ENCODE measurements at places on chromosomes 1 and 21.

DNA sequence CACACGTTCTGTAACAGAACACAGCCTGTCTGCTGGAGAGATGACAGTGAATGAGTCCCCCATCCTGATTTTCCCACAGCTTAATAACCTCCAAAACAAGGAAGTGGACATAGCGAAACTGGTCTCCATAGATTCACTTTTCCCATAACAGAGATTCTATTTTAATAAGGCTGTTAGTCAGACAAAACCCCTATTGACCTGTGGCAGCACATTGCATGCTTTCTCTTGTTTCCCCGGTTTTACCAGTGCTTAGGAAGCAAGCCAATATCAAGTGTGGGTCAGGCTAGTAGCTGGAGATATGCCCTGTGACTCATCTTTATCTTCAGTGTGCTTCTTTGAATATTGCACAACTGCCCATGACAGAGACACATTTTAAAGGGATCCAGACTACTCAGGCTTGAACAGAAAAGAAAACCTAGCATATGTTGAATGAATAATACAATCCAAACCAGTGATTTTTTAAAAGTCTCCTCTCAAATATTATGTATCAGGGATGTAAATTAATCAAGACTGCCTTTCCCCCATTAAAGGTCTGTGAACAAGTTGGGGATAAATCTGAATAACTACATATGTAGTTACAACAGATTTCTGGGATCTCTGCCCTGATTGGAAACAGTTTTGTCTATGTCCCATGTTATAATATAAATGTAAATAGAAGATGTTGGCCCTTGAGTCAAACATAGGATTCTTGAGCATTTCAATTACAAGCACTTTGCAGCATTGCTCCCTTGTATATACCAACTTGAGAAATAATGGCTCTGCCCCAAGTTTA lies 11.9 kb upstream of the CLDN8 start:
- peak; percentile 66 for DNase-seq

DNA sequence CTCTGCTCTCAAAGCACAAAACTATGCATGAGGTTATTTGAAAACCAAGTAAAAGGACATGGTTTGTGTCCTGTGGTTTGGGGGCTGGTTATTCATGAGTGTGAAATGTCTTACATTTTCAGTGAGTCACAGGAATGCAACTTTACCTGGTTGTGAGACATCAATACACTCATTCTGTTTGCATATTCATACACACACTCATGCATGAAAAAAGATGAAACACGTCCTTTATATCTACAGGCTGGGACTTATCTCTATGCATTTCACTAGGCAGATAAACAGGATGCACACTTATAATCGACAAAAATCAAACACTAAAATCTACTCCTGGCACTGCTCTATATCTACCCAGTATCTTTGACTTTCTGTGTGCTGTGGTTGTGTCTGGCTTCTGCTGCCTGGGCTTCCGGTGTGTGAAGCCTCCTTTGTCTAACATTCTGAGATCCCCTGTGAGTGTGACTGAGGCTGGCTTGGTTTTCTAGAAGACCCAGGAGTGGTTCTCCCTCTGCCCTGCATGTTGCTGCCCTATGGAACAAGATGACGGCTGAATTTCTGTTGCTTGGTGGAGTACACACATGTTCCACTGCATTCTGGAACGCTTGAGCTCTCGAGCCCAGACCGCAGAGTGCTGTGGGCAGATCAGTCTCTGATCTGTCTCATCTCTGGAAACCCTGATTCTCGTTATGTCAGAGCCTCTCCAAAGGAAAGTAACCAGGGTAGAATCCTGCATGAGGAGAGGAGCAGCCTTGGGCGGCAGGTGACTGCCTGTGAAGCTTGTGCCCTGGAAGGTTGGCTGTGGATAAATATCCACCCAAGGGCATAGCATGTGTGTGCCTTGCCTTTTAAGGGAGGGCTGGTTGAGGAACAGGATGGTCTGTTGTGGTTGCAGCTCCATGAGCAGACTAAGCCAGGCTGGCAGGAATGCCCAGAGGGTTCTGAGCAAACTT lies 19.7 kb upstream of the FASLG start:
- peak; percentile 84 for DNase-seq

GRCh38 chr1:108686614-108687313 lies 5.3 kb upstream of the PRPF38B start:
- DNase-seq = peak; percentile 19

DNA sequence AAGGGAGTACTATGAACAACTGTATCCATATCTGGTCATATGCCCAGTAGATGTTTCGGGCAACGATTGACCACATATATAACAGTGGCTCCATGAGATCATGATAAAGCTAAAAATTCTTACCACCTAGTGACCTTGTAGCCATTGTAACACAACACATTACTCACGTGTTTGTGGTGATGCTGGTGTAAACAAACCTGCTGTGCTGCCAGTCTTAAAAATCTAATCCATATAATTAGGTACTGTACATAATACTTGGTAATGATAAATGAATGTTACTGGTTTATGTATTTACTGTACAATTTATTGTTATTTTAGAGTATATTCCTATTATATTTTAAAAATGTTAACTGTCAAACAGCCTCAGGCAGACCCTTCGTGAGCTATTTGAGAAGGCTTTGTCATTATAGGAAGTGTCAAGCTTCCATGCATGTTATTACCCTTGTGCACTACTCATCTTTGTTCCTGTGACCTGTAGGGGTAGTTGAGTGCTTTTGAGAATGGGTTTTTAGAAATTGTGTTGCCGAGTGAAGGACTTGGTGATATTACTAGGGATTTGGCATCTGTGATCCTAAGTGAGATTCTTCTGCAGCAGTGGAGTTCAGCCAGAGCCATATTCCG lies 23.6 kb downstream of the DIP2A start:
- no peak for DNase-seq

DNA sequence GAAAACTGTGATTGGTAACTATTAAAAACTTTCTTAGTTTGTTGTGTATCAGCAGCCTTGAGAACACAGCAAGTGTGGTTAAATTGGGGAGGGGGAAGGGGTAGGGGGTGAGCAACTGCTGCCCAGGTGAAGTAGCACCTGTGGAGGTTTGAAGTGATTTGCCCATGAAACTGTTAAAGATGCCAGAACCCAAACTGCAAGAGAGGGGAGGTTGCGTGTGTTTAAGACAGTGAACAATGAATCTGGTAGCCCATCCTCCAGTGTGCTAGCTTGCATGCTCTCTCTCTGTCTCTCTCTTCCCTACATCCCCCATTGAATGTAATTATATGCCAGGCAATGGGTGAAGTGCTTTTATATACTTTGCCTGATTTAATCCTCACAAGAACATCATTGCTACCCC lies 154.7 kb downstream of the RUNX1 start:
- no peak for DNase-seq

DNA sequence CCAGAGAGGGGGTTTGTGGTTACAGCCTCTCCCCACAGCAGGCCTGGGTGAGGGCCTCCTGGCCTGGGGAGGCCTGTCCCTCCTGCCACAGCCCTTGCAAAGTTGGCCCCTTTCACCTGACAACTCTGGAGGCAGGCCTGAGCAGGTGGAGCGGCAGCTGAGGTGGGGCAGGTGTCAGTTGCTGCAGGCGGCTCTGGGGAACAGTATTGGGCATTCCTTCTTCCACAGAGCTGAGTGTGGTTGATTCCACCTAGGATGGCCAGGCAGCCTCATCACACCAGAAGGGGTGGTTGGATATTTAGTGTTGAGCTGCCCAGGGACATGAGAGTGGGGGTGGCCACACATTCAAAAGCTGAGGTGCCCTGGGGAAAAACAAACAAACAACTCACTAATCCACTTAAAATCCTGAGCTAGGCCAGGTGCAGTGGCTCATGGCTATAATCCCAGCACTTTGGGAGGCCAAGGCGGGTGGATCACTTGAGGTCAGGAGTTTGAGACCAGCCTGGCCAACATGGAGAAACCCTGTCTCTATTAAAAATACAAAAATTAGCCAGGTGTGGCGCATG lies 31.1 kb downstream of the PIGP start:
- DNase-seq = no peak

GRCh38 chr1:57307392-57308170 lies 116.3 kb downstream of the DAB1 start:
- DNase-seq = no peak

GRCh38 chr1:234544087-234544579 lies 65.2 kb upstream of the TARBP1 start:
- DNase-seq = peak; percentile 85

DNA sequence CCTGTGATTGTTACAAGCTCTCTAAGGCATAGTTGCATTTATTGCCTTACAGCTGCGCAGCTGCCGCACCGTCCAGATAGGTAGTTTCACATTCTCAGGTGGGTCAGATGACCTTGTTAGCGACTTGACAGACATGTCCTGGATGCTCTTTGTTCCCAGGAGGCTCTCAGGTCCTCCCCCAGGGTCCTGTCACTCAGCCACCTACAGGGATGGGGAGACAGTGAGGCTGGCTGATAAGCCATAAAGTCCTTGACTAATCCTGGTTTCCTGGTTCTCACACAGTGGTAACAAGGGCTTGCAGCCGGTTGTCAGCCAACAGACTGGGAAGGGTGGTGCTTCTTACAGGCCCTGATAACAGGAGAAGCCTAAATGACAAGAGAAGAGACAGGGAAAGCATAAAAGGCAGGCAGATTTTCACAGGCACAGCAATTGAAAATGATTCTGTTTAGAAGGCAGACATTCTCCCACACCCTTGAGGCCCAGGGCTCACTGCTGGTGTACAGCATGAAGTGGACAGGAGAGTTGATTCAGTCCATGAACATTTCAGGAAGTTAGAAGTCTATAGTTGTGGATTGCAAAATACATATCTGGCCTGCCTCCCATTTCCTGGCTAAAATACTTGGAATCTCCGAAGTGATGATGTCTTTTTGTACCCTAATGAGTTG lies 2.9 kb downstream of the ARF1 start:
- DNase-seq = peak; percentile 57

- DNase-seq = no peak
Measured at GRCh38 chr1:197924516-197925123, 7.4 kb downstream of the LHX9 start.

DNA sequence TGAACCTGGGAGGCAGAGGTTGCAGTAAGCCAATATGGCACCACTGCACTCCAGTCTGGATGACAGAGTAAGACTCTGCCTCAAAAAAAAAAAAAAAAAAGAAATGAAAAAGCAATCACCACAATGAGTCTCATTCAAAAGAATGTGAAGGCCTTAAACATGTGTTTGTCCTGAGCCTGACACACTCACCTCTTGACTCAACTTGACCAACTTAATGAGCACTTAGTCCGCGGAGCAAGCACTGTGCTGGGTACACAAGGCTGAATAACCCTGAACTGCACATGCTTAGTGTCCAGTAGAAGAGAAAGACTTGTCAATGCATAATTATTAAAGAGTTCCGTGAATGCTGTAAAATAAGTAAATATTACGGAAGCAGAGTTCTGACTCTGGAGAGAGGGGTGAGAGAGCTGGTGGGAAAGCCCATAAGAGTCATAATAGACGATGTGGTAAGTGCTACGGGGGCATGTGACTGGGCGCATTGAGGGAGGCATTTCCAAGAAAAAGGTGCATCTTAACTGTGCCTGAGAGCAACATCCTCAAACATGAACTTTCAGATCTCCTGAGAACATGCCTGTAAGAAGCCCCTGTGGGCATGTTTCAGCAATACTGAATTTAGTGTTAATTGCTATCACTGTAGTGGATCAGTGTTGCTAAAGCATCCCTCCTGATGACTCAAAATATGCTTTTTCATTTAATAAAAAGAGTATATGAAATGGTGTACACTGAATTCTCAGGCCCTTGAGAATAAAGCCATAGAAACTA lies 27.2 kb downstream of the MCOLN2 start:
- DNase-seq = no peak

- DNase-seq = no peak
Measured at GRCh38 chr21:17688912-17689874, 76.5 kb upstream of the BTG3 start.

- DNase-seq = no peak
Measured at GRCh38 chr1:235105051-235106043, 23.3 kb downstream of the TOMM20 start.
